Fibroblast of skin of scalp (primary cell): ENCODE measurements at places on chromosomes 11 and 22.

DNA sequence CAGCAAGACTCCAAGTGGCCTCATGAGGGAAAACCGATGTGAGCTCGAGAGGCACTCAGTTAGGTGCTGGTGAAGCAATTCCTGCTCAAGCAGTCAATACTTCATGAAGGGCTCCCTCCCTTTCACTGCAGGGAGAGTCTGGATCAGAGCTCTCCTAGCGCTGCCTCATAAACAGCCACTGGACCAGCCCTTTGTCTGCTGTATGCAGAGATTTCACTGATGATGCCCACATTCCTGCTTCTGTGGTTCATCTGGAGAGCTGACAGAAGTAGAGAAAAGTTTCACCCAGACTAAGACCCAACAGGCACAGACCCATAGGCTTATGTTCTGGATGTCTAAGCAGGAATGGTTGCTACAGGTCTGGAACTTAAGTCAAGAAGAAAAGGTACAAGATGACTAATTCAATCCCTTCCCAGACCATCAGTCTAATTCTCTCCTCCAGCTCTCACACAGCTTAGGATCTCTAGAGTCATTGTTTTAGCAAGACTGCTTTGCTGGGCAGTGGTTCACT is 4.0 kb downstream of the UCP2 start:
- no peak for DNase-seq

DNA sequence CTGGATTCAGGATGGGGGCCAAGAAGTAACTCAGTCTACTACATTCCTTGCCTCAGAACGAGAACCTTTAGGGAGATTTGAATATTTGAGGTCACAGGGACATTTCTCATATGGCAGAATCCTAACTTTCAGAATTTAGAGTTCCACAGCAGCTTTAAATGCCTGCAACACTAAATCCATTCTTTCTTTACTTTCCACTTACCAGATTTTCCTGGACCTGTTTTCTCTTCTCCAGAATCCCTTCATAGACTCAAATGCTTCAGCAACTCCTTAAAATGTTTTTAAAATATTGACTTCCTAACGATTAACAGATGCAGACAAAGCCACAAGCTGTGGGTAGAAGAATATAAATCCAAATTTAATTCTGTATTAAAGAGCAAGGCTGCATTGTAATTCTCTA is 63.1 kb downstream of the PRSS23 start:
- DNase-seq, result no peak

DNA sequence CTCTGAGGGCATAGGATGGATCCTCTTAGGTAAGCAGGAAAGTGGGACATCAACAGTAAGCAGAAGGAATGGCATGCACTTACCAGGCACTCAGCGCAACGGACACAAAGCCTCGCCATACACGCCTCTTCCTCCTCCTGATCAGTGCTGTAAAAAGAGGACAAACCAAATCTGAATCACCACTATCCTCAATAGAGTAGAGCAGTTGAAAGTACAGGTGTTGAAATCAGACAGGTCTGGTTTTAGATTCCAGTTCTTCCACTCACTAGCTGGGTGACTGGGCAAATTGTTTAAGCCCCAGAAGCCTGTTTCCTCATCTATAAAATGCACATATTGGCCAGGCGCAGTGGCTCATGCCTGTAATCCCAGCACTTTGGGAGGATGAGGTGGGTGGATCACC is 8.6 kb upstream of the JAML start:
- DNase-seq, result no peak

- no peak for DNase-seq
Measured at GRCh38 chr22:37044634-37045625, 6.6 kb upstream of the KCTD17 start.

DNA sequence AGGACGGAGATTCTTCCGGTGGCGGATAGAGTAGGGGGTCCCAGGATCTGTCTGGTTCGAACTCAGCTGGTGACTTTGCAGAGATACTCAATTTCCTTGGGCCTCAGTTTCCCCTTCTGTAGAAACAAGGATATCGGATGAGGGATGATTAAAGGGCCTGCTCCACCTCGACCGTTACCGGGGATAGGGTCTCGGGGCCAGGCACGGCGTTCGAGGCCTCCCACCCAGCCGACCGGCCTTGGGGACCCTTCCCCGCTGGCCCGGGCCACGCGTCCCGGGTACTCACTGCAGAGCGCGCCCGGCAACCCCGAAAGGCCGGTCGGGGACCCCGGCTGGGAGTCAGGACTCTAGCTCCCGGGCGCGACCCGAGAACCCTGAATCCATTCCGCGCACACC is 321 bp downstream of the RHBDD3 start:
- no peak for DNase-seq

DNA sequence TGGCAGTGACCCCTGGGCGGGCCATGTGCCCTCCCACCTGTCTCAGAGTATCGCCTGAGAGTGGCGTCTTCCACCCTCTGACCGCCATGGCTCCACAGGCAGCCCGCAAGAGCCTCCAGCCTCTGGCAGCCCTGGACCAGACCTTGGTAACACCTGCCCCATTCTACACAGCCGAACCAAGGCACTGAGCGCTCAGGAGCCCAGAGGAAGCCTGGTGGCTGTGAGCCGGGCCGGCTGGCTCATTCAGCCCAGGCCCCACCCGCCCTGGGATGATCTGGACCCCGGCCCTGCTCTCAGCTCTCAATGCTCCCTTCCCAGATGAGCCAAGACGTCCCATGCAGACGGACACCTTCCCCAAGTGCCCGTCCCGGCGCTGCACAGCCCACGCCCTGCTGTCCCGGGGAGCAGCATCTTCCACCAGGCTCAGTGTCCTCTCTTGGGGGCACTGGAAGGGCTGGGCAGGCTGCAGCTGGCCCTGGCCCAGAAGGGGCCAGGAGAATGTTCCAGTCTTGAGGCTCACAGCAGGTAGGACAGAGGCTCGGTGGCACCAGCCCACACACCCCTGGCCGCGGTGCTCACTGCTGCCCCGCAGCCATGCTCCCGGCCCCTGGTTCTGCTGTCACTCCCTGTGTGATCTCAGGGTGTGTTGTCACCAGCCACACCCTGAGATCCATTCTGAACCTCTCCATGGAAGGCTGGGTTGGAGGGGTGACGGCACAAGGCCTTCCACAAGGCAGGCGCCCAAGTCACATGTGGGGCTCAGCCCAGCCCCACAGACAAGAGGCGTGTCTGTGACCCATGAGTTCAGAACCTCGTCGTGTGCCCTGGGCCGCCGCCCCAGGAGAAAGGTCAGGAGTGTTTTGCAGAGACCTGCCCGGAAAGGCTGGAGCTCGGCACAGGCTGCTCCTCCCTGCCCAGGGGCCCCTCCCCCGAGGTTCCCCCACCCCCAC is 24.2 kb upstream of the PPARA start:
- DNase-seq, result no peak

- DNase-seq, result no peak
Measured at GRCh38 chr22:22396741-22397291, 111.7 kb downstream of the ZNF280B start.

DNA sequence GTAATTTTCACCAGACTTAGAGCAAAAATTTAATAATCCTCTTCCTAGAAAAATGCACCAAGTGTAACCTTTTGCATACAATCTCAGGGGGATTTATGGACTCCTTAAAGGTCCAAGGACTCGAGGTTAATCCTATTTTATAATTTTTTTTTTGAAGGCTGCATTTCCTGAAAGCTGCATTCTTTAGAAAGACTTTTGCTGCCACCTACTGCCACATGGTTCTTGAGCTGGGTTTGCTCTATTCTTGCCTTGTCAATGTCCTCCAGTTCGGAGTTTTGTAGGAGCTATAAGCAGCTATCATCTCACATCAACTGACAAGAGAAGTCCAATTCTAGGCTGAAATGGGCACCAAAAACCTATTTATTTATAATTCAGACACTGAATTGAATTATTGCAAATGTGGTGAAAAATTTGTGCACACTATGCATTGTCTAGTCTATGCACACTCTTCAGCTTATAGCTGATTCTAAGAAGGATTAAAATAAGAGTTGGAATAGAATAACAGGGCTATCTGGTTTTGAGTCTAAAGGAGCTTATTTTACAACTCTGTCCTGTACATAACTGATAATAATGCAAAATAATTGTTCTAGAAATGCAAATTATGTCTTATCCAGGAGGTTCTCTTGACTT is 31.3 kb downstream of the TRAF6 start:
- peak; percentile 67 for DNase-seq

- DNase-seq, result no peak
Measured at GRCh38 chr11:62491571-62492329, 54.9 kb downstream of the AHNAK start.

DNA sequence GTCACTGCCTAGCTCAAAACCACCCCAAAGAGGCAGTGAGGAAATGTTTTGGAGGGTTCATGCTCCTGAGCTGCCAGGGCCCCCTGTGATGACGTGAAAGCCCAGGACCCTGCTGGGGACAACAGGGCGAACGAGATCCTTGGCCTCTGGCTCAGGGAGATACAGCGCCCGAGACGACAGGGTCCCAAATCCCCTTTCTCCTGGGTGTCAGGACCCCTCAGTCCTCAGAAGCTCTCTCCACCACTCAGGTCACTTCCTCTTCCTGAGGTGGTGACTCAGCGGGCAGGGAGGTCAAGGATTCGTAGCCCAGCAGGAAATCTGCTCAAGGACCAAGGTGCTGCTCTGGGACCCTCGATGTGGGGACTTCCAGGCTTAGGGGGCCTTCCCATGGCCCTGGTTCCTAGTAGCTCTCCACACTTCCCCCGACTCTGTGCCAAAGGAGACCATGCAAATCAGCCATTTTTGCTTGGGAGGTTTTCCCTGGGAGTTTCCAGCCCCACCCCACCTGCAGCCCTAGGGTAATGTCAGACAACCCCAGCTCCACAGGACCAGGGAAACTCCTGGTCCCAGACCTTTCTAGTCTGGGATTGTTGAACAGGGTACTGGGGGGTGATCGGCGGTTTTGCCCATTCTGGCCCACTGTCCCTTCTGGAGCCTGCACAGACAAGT is 12.8 kb downstream of the BCL9L start:
- DNase-seq, result no peak

DNA sequence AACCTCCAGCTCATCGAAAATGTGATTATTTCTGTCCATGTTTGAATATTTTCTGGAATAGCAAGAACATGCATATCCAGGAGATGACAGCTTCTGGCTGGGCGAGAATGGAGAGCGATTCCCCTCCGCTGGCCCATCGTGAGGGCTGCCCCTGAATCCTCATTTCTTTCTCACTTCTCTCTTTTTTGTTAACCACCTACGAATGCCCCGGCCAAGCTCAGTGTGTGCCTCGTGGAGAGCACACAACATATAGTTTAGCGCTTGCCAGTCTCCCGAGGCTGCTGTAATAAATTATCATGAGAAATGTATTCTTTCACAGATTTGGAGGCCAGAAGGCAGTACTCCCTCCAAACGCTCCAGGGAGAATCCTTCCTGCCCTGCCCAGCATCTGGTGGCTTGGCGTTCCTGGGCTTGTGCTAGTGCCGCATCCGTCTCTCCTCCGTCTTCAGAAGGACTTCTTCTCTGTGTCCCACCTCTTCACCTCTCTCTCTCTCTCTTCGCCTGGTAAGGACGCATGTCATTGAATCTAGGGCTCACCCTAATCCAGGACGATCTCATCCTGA is 1306.0 kb downstream of the TBC1D22A start:
- no peak for DNase-seq

DNA sequence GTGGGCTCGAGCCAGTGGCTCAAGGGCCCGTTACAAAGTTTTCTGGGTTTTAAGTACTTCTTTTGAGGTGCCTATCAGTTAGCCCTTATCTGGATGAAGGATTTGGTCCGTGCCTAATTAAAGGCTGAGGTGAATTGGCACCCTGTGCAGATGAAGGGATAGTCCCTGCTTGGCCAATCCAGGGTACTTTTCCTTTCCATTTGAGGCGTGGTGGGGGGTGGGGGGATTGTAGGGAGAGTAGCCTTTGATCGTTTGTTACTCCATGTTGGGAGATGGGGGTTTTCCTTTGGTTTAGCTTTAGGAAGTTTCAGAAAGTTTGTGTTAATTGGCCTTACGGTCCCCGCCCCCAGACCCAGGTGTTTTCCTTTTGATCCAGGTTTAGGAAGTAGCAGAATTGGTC is 170.8 kb downstream of the DDX10 start:
- no peak for DNase-seq

DNA sequence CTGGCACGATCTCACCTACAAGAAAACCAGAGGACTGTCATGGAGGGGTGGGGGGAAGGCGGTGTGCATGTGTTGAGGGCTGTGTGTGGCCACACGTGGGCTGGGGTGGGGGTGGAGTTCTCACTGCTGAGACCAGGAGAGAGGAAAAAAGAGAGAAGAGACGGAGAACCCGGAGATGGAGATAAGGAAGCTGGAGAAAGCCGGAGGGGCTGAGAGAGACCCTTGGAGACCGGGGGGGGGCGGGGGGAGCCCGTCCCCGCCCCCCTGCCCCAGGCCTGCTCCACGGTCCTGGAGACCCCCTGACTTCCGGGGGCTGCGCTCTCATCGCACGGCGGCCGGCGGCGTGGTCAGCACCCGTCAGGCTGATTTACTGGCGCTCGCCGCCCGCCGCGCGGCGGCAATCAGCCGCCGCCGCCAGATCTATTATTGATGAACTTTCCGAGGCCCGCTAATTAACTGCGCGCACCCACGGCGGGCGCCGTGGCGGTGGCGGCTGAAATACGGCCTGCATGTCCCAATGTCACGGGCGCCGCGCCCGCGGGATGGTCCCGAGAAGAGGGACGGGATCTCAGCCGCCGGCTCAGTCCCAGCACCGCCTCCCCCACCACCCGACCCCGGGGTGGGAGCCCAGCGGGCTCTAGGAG is 187.4 kb downstream of the MN1 start:
- no peak for DNase-seq

GRCh38 chr11:66739983-66740382 is 11.0 kb upstream of the SPTBN2 start:
- no peak for DNase-seq

- peak; percentile 80 for DNase-seq
Measured at GRCh38 chr11:111469200-111469599, 43.0 kb downstream of the BTG4 start.

DNA sequence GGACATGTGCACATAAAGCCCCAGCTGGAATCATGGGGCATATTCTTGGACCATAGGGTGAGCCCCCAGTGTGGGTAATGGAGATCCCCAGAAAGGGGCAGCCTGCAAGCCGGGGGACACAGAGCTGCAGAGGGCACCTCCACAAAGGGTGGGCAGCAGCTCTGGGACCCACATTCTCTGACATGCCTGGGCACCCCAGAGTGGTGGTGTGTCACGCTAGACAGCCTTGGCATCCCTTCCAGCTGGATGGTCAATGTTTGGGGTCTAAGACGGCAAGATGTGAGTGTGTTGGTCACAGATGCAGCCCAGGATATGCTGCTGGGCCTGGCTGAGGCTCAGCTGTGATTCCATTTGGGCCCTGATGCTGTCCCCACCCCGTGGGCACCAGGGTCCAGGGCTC is 9.7 kb downstream of the ADORA2A start:
- DNase-seq, result no peak

- no peak for DNase-seq
Measured at GRCh38 chr22:47504962-47505361, 742.5 kb downstream of the TBC1D22A start.

DNA sequence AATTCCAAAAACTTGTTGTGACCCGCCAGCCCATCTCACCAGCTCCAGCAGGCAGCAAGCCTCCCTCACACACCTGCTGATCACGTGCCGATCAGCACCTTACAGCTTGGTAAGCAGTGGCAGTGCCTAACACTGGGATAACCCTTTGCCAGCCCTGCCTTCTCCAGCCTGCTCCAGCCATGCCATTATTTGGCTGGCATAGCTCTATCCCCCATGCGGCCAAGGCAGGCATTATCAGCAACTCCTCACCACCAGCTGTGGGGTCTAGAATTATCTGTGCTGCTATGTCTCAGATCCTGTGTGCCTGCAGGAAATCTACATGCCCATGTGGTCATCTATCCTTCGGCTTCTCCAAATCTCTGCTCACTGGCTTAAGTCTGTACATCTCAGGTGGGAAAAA is 215.0 kb downstream of the ST3GAL4 start:
- DNase-seq, result no peak
